Activated CD4-positive, alpha-beta memory T cell treated with anti-CD3 and anti-CD28 coated beads, Interleukin-2, amount 10 ng/mL, durations not matched to agents 7 days and 5 days (primary cell): ENCODE measurements at places on chromosomes 12 and 14.

GRCh38 chr14:54116972-54117371, 160.3 kb upstream of the BMP4 start:
- no peak for DNase-seq

DNA sequence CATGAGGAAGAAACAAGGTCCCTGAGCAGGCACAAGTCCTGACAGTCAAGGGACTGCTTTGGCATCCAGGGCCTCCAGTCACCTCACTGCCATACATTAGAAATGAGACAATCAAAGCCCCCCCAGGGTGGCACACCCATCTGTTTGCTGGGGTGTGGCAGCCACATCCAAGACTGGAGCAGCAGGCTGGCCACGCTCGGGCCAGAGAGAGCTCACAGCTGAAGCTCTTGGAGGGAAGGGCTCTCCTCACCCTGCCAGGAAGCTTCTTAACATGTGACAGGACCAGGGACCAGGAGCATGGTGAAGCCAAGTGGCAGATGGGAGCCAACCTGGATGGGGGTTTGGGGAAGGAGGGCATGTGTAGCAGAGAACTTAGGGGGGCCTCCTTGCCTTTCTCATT, 10.0 kb downstream of the CACNB3 start:
- no peak for DNase-seq

GRCh38 chr12:15699886-15700285, 89.3 kb downstream of the EPS8 start:
- no peak for DNase-seq

DNA sequence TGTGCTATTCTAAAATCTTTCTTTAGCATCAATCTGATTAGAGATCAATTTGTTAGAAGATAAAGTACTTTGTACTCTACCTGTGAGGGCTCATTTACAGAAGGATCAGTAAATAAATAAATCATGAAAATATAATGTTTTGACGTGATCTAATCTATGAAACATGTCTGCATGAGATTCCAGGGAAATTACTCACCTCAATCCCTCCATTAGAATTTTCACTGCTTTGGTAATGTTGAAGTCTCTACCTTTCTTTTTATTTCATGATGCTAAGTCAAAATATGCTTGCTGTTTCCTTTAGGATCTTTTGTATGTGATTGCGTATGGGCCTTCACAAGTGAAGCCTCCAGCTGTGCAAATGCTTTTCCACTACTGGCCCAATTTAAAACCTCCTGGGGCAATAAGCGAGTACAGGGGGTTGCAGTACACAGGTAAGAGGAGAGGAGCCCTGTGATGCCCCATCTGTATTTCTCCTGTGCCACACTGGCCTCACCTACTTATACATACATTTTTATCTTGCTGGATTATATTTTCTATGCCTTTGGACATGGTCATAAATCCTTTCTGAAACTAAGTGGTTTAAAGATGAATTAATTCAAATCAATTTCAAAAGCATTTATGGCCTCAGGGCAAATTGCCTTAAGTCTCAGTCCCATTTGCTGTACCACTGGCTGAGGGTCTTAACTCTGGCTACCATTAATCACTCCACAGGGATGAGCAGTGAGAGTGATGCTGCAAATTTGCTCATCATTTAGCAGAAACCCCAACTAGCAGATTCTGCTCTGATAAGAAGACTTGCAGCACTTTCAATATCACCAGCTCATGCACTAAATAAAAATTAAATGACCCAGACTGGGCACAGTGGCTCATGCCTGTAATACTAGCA, 66.4 kb downstream of the UNC79 start:
- DNase-seq, result no peak

GRCh38 chr14:25520821-25521220, 470.9 kb upstream of the STXBP6 start:
- DNase-seq, result no peak

- no peak for DNase-seq
Observed at GRCh38 chr12:128727461-128727860, 96.3 kb downstream of the SLC15A4 start.

GRCh38 chr14:95495076-95495475, 21.4 kb downstream of the SYNE3 start:
- DNase-seq, result no peak

DNA sequence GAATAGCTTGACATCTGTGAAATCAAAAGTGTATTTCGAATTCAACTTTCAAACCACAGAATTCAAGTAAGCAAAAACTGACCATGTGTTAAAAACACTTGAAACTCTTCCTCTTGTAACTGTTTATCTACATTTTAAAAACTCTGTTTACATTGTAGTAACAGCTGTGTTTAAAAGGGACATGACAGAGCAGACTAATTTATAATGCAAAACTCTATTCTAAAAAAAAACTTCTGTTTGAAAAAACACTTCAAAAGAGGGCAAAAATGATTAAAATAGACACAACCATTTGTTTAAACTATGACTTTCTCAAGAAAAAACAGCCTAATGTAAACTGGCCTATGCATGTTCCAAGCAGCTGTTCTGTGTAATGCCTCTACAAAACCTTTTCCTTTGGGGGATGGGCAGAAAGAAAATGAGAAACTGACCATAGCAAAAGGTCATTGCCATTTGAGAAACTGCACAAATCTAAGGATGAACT, 149.1 kb upstream of the HMGA2 start:
- DNase-seq, result no peak

DNA sequence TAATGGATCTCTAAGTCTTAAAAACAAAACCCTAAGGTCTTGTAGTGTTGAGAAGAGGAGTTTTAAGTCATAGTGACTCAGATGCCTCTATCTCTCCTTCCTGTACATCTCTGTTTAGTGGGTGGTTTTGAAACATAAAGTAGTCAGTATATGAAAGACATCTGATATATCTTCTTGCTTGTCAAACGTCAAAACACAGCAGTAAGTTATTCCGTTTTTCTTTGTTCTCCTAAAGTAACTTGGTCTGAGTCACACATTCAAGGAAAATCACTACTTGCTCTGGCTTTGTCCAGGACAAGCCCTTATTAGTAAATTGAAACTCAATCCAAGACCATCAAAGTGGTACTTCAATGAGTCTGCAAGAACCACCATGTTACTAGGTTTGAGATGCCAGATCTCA, 1172.5 kb downstream of the BCL11B start:
- DNase-seq, result no peak

DNA sequence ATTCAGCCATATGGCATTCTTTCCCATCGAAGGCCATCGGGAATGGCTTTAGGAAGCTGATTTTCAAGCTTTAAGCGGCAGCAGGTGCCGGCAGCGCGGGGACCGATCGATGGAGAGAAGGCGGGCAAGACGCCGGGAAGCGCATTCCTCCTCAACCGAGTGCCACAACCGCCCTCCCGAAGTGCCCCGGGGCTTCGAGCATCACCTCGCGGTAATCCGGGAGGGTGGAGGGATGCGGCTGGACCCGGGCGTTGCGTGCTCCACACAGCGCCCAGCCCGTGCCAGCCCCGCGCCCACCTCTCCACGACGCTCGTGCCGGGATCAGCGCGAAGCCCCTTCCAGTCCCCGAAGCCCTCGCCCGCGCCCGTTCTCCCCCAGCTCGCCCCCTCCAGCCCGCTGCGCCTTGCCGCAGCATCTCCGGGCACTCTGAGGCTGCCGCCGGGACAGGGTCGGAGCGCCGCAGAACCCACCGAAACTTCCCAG, 3.2 kb downstream of the USP44 start:
- DNase-seq, result peak; percentile 17

DNA sequence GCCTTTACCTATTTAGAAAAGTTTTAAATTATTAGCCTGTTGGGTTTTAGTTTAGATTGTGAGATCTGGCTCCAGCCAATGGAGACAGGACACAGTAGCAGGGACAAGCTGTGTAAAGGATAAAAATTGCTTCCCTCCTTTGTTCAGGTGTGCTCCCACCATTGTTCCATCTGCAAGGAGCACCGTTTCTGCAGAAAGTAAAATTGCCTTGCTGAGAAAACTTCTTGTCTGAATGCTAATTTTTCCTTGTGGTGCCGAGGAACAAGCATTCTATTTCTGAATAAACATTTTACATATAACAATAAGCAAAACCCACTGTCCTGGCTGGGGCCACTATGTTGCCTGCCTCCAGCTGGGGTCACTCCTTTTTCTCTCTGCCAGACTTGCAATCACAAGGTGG, 72.7 kb upstream of the ZFP36L1 start:
- no peak for DNase-seq

DNA sequence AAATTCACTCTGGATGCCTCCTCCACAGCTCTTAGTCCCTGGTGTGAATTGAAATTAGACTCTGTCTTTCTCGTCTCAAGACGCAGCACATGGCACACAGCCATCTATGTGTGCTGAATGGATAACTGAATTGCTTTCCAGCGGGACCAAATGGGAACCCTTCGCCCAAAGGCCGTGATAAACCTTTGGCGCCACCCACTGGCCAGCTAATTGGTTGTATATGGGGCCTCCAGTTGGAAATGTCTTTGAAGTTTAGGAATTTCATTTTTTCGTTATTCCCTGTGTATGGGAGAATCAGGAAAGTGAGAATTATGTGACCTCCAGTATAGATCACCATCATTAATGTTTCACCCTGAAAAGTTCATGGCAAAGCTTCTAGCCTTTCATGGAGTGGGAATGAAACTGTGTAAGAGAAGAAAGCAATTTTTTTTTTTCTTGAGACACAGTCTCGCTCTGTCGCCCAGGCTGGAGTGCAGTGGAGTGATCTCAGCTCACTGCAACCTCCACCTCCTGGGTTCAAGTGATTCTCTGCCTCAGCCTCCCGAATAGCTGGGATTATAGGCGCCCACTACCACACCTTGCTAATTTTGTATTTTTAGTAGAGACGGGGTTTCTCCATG, 9.8 kb upstream of the HSP90AA1 start:
- peak; percentile 73 for DNase-seq

DNA sequence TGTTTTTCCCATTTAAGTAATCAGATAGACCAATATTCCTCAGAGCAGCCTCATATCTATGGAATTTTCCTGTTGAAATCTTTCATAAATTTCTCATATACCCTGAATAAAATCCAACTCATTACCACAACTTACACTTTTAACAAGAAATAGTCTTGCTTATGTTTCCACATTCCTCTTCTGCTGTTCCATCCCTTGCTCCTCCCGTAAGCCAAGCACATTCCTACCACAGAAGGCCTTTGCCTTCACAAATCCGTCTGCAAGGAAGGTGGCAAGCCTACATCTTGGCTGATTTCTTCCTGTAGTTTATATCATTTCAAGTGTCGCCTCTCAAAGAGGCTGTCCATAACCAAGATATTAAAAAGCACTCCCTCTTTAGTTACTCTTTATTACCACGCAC, 127.7 kb downstream of the C12orf50 start:
- DNase-seq, result no peak

- no peak for DNase-seq
Observed at GRCh38 chr12:45389426-45389825, 173.5 kb downstream of the ANO6 start.

DNA sequence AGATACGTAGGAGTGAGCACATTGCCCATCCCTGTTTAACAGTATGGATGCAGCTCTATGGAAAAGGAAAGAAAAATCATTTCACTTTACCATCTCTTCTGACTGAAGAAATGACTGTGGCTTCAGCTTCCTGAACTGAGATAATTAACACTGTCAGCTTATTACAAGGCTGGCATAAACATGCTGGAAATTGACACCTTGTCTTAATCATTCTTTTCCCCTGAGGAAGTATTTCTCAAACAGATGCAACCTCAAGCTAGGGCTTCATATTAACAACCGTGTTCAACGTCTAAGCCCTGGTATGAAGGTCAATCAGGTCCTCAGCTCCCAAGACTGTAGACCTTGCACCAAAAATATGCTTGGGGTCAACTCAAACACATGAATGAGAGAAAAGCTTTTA, 25.0 kb downstream of the RERG start:
- DNase-seq, result no peak

- DNase-seq, result peak; percentile 5
Observed at GRCh38 chr14:90491221-90491885, 94.5 kb downstream of the CALM1 start.

GRCh38 chr14:77303417-77304156, 17.1 kb downstream of the POMT2 start:
- peak; percentile 54 for DNase-seq

DNA sequence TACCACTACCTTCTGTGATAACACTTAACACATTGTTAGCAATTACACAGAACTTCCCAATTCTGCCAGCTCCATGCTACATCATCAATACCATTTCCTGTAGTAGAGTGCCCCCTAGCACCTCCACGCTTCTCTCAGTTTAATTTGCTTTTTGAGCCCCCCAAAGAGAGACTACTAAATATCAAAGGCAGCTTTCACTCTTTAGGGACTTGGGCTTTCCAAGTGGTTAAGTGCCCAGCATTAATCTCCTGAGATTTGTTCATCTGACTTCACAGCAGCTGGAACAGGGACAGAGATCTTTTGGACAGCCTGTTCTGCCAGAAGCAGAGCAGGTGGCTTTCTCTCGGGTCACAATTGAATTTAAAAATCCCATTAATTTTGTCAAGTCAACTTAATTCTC, 954.9 kb downstream of the DIO2 start:
- no peak for DNase-seq

DNA sequence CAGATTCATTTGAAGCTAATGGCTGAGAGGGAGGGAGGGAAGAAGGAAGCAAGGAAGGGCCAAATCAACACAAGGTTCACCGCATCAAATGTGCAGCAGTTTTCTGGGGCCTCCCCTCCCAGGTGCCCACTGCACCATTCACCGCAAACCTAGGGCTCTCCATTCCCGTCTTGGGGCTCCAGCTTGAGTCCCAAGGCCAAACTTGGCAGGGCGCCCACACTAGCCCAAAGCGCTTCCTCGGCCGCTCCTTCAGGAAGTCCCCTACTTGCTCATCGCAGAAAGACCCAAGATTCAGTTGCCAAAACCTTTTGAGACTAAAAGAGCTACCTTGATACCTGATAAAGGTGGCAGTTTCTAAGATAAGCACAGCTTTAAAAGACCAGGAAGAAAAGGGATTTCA, 140.5 kb upstream of the FKBP4 start:
- no peak for DNase-seq

DNA sequence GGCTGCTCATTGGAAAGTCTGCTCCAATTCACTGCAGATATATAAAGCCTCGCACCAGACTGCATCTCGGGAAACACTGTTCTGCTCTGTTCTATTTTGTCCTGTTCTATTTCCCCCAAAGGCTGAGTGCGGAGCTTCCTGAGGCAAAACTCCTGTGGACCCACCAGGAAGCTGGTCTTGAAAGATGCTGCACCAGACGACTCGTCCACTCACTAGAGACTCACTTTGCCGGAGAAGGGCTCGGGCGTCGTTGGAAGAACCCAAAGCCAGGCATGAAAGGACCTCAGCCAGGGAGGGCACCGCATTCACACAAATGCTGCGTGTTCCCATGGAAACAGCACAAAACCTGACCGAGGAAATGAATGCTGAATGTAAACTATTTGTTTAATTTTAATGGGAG, 331.2 kb upstream of the SFSWAP start:
- no peak for DNase-seq

GRCh38 chr14:56798447-56799342, 11.6 kb downstream of the OTX2 start:
- DNase-seq, result no peak
